Activated naive CD8-positive, alpha-beta T cell treated with anti-CD3 and anti-CD28 coated beads for 36 hours (primary cell): ENCODE measurements at places on chromosomes 16 and 17. TPM values are rescaled to one million over a fixed set of nuclear protein-coding genes. Genes with fewer than 3 reads are reported as not detected.

DNA sequence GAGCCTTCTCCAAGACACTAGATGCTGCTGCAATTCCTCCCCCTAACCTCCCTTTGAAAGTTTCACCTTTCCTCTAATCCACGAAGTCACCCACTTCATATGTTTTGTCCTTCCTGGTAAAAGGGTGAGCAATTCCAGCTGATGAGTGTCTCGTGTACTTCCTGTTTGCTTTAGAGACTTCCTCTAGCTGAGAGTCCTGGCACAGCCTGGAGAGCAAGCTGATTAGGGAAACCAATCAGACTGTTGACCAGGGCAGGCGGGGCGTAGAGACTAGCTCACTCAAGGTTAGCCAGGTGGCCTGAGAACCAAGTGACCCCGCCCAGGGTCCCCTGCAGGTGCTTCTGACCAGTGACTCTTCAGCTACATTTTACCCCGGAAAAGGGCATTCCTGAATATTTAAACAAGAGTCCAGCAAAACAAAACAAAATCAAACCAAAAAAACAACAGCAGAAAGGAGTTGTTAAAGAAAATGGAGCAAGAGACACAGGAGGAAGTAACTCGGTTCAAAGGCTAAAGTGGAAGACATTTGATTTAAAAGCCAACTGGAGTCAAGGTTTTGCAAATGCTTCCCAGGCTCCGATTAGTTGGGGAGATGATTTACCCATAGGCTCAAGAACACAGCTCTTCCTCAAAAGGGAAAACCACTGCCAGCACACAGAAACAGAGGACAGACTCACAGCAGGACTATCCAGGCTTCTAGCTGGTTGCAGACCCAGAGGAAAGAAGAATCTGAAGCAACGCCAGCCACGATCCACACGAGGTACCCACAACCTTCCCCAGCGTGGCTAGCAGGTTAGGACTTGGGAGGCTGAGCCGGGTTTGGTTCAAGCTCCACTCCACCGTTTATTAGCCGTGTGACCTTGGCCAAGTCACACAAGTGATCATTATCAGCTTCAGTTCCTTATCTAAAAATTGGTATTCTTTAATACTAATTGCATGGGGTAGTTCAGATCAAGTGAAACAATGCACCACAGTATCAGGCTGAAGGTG, 13.4 kb downstream of the HSPB9 start:
- H3K27me3 ChIP-seq, result no peaks in the 10 kb centered on the region
- H3K4me3 ChIP-seq, result no peak overlapping the region
- peaks cover 11% of the 10 kb centered on the region for H3K36me3 ChIP-seq

Gene GAST
- total RNA-seq, result not detected

Gene CD300C
- total RNA-seq, result not detected

Gene SP6
- not detected for total RNA-seq

GRCh38 chr16:46428108-46429061, 192.8 kb downstream of the SHCBP1 start:
- H3K36me3 ChIP-seq, result peaks cover 2% of the 10 kb centered on the region
- H3K27me3 ChIP-seq, result peaks cover 39% of the 10 kb centered on the region
- no peaks in the 10 kb centered on the region for H3K4me1 ChIP-seq
- H3K4me3 ChIP-seq, result no peak overlapping the region
- no peak for DNase-seq
- H3K27ac ChIP-seq, result no peak overlapping the region
